ENCODE measurements at places on chromosomes 3 and 15. TPM values are rescaled to one million over a fixed set of nuclear protein-coding genes. Genes with fewer than 3 reads are reported as not detected.

The IGF2BP2 gene
- 40.1 TPM for total RNA-seq

The ISG20 gene
- total RNA-seq = 1.9 TPM

The XCR1 gene
- total RNA-seq = not detected

The FBXO40 gene
- total RNA-seq = not detected

The AMT gene
- 3.3 TPM for total RNA-seq

The EIF2A gene
- total RNA-seq = 135 TPM

The CLK3 gene
- 41.5 TPM for total RNA-seq

The GNL3 gene
- 325 TPM for total RNA-seq

The MNS1 gene
- 7.0 TPM for total RNA-seq

The OCA2 gene
- not detected for total RNA-seq

The ST3GAL6 gene
- 2.3 TPM for total RNA-seq

The ZCWPW2 gene
- 1.7 TPM for total RNA-seq

The SI gene
- total RNA-seq = not detected

The ZIC1 gene
- not detected for total RNA-seq

The SH2D7 gene
- not detected for total RNA-seq

The PPP1R14D gene
- not detected for total RNA-seq

The TMC3 gene
- total RNA-seq = under 0.01 TPM

The PDE8A gene
- 20.6 TPM for total RNA-seq

The EPB42 gene
- not detected for total RNA-seq

The TEX9 gene
- total RNA-seq = 8.3 TPM

The CPB1 gene
- 5.6 TPM for total RNA-seq

The BCHE gene
- 5.7 TPM for total RNA-seq

The GUCA1C gene
- total RNA-seq = not detected

The SLC2A2 gene
- not detected for total RNA-seq

The XRN1 gene
- total RNA-seq = 46.9 TPM

The RAD51 gene
- total RNA-seq = 12.1 TPM

The IQCF2 gene
- total RNA-seq = not detected

The WDR49 gene
- under 0.01 TPM for total RNA-seq

The CPEB1 gene
- 40.9 TPM for total RNA-seq

The FBXW12 gene
- 0.27 TPM for total RNA-seq

The CYP8B1 gene
- total RNA-seq = not detected

The AGBL1 gene
- not detected for total RNA-seq

The RYR3 gene
- under 0.01 TPM for total RNA-seq

The OR5K2 gene
- total RNA-seq = not detected

The CDCP1 gene
- total RNA-seq = 32.8 TPM

The CFAP91 gene
- total RNA-seq = 0.98 TPM

The GHRL gene
- not detected for total RNA-seq

The KIF23 gene
- 48.6 TPM for total RNA-seq

The MRPS11 gene
- total RNA-seq = 28.8 TPM

The RETNLB gene
- total RNA-seq = not detected

The PPM1L gene
- total RNA-seq = 1.4 TPM

The PCLAF gene
- 6.6 TPM for total RNA-seq

The ITGB5 gene
- total RNA-seq = 308 TPM

The STAC gene
- 2.1 TPM for total RNA-seq

The TMEM207 gene
- total RNA-seq = not detected

The SPTSSB gene
- not detected for total RNA-seq

The GPR176 gene
- total RNA-seq = 49.7 TPM
